ENCODE measurements at places on chromosomes 11 and 22.

GRCh38 chr11:11989774-11990744, 18.4 kb downstream of the DKK3 start:
- DNase-seq = no peak

DNA sequence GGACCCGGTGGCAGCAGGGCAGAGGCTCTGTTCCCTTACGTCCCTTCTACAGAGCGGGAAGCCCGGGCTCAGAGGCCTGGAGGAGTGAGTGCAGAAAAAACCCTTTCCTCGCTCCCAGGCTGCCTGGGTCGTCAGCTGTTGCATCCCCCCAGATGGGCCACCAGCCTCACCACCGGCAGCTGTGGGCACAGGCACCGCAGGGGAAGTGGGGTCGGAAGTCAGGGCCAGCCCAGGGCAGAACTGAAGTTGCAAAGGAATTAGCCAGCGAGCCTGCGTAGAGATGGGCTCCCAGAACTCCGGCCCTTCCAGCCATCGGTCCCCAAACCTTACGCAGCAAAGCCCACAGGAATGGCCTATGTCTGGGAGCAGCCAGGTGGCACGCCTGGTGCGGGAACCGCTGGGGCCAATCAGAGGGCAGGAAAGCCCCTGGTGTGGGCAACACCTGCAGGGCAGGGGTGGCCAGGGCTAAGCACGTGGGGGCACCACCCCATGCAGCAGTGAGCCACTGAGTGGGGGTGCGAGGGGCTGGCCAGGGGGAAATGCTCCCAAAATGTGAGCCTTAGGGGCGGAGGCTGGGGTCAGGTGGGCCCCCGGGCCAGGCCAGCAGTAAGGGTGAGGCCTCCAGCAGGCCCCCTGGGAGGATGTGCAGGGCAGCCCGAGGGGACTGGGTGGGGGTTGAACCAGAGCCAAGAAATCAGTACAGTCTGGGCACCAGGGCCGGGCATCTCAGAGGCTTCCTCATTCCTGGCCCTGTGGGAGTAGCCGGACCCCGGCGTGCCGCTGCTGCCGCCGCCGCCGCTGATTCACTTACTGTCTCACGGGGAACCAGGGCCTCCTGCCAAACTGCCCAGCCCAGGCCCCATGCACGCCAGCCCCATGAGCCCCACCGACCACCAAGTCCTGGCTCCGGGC, 58.2 kb downstream of the WNT7B start:
- no peak for DNase-seq

DNA sequence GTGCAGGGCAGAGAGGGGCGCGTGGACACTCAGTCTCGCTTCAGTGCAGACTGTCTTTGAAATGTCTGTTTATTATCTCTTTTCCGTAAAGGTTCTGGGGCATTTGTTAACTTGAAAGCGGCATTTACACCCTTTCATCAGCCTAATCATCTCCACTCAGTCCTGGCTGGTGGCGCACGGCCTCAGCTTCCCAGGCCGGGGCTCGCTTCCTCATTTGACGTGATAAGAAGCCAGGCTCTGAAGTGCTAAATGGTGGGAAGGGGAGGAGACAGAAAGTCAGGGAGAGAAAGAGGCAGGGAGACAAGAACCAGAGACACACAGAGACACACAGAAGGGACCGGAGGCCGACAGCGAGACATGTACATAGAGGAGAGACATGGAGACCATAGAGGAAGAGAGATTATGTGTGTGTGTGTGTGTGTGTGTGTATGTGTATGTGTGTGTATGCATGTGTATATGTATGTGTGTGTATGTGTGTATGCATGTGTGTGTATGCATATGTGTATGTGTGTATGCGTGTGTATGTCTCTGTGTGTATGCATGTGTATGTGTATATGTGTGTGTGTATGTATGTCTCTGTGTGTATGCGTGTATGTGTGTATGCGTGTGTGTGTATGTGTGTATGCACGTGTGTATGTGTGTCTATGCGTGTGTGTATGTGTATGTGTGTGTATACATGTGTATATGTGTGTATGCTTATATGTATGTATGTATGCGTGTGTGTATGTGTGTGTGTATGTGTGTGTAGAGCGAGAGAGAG, 101.5 kb downstream of the ST3GAL4 start:
- DNase-seq = no peak

DNA sequence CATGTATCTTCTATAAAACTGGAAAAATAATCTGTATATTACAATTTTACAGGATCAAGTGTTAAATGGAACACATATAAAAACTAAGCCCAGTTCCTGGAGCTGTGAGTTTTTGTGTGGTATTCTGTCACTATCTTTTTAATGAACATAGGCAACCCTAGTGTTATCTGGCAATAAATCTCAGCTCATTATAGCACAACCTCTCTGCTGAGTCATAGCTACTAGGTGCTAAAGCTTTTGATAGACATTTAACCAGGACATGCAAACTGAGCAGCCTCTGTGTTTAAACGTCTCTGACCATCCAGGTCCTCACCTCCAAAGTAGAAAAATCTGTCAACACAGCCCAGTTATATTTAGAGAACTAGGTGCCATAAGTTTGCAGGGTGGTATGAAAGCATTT, 91.0 kb upstream of the CARD18 start:
- no peak for DNase-seq

DNA sequence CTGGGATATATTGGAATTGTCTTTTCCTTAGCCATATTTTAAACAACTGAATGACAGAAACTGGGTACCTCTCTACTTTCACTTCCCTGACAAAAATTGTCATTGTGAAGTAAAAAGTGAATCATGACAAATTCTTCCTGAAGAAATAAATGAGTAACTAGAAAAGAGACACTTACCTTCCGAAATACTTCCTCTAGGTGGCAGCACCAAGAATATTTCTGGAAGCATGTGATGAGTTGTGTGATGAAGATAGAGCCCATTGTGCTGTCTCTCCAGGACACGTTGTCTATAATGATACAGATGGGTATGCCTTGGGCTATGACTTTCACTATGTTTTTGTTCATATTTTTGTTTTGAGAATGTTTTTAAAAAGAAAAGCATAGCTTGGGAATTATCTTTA, 21.5 kb downstream of the CASP4 start:
- peak; percentile 5 for DNase-seq

DNA sequence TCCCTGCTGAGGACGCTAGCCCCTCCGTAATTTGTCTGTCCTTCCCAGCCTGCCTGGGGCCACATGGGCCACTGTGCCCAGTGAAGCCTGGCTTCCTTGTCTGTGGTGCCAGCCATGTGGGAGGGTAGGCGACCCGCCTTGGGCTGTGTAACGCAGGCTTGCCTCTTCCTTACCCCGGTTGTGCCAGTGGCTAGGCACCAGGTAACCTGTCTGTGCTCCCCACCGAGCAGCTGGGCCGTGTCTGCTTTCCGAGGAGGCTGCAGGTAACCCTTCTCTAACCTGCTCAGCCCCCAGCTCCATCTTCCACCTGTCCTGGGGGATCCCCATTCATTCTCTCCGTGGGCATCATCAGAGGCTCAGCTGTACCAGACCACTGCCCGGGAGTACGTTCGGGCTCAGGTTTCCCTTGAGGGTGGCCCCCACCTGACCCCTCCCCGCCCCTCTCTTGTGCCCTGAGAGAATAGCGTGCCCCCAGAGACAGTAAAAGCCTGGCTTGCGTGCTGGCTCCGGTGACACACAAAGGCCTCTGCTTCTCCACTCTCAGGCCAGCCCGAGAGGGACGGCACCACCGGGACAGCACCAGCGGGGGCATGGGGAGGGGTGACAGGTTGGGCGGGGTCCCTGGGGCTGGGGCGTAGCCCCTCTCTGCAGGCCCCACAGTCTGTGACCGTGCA, 79.1 kb downstream of the CDKN1C start:
- no peak for DNase-seq

DNA sequence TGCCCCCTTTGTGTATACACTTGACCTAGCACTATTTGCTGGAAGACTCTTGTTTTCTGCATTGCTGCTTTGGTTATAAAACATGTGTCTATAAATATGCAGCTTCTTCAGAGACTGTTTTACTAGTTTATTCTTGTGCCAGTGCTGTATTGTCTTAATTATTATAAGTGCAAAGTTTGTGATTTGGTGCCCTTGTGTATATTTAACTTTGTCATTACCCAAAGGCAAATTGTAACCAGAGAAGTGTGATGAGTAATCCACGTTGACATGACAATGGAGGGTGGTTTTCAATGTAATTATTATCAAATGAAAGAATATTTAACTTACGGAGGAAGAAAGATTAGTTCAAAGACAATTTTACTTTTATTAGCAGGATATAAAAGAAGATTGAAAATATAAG, 75.0 kb upstream of the PRODH start:
- DNase-seq = no peak

DNA sequence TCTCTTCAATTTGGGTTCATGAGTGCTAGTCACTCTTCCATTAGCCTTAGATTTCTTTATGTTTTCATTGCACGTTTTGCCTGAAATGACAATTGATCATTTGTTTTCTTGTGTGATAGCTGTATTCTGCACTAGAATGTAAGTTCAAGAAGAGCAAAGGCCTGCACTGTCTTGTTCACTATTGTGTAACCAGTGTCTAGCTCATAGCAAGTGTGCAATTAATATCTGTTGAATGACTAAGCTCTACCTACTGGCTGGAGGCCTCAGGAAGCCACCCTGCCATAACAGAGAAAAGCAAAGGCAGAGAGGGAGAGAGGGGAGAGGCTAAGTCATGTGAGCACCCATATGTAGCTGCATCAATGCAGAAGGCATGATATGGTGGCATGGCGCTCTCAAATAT, 292.8 kb upstream of the SYN3 start:
- no peak for DNase-seq

GRCh38 chr11:29334776-29335130, 682.1 kb downstream of the KCNA4 start:
- no peak for DNase-seq

DNA sequence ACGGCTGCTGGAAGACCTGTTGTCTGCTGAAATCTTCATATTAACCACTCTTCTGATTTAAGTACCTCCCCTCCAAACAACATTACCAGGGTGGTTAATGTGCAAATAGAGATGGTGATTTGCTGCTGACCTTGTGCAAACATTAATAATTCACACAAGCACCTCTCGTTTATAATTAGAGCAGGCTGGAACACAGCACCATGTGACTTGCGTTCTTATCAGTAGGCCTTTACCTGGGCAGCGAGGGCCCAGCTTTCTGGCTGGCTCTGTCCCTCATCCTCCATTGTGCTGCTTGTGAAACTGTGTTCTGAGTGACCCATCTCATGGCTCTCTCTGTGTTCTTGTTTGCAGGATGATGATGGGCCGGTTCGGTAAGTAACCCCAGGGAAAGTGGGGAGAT, 41.0 kb upstream of the PARVG start:
- no peak for DNase-seq

DNA sequence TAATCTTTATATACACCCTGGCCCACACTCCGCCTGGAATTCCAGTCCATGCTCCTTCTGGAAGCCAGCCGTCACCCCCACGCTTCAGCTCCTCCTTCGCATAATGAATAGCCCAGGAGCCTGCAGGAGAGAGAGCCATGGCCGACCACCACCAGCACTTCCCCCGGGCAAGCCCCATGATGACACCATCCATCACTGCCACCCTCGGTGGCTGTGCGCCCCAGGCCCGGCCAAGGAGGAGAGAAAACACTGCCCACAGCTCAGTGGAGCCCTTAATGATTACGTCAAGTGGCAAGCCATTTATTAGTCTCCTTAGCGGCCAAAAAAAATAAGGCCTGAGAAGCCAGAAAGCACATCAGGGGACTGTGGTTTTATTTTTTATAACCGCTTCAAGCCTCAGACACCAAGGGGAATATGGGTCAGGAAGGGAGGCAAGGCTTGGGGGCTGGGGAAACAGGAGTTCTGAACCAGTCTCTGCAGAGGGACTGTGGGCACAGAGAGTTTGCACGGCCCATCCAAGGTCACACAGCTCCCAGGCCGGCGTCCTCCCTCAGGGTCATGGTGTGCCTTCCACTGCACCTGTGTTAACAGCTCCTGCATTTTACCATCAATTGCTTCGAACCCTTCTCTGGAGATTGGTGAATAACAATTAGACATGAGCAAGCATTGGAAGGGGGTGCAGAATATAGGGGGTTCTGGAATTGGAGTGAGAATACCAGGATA, 134.3 kb downstream of the MN1 start:
- no peak for DNase-seq

DNA sequence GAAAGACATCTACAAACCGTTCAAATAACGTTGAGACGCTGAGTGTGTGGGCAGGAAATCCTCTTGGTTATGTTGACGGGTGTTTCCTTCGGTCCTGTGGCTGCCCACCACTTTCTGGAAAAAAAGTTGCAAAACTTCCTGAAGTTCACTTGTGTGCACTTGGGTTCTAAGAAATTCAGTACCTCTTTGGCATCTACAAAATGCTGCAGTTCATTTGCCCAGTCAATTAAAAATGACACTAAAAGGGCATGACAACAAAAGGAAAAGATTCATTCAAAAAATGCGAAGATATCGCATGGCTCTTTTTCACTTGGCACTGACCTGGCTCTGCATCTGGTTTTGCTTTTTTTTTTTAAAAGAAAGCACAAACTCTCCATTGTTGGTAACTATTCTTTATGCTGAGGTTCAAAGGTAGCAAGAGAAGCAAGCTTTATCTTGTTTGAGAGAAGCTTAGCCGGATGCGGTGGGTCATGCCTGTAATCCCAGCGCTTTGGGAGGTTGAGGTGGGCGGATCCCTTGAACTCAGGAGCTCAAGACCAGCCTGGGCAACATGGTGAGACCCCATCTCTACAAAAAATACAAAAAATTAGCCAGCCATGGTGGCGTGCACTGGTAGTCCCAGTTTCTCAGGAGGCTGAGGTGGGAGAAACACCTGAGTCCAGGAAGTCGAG, 10.6 kb upstream of the XBP1 start:
- no peak for DNase-seq

DNA sequence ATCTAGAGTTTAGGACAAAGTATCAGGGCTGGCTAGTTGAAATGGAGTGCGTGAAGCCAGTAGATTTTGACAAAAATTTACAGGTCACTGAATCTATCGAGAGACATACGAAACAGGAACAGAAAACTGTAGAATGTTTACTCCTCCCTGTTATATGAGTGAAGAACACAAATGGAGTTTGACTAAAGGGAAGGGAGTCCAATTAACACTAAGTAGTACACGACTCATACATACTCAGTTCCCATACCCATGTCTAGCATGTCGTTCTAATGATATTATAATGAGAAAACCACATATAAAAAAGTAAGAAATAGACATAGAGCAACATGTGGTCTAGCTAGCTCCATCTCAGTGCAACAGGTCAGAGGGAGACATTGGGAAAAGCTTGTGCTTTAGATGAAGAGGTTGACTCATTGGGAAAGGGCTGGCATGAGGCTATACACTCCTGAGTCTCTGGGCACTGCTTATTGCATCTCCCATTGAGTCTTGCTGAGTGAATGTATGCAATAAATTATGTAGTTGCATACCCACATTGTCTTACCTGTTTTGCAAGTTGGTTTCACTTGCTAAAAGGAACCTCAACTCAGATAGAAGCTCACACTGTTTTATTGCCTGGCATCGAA, 43.5 kb downstream of the CD44 start:
- no peak for DNase-seq

GRCh38 chr11:19229671-19230070, 11.1 kb downstream of the E2F8 start:
- DNase-seq = no peak
